ENCODE measurements at places on chromosomes 6 and 20.

DNA sequence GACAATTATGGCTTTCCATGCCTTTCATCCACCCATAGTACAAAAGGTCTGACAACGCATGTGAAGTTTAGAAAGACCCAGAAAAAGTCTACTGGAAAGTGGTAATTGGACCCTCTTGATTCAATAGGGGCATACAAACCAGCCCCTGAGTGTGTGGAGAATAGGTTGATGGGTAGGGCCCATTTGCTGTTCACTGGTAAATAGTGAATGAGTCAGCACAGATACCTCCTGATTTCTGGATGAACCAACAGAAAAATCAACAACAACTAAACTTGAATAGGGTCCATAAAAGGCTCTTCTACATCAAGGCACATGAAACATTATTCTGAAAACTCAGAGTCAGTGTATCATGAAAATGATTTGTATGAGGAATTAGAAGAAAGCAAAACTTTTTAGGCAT, 235.4 kb upstream of the SLC35B3 start:
- DNase-seq = no peak
- no peaks in the 10 kb centered on the region for H3K4me1 ChIP-seq
- H3K27ac ChIP-seq = no peak overlapping the region
- H3K36me3 ChIP-seq = no peaks in the 10 kb centered on the region
- H3K4me3 ChIP-seq = no peak overlapping the region

DNA sequence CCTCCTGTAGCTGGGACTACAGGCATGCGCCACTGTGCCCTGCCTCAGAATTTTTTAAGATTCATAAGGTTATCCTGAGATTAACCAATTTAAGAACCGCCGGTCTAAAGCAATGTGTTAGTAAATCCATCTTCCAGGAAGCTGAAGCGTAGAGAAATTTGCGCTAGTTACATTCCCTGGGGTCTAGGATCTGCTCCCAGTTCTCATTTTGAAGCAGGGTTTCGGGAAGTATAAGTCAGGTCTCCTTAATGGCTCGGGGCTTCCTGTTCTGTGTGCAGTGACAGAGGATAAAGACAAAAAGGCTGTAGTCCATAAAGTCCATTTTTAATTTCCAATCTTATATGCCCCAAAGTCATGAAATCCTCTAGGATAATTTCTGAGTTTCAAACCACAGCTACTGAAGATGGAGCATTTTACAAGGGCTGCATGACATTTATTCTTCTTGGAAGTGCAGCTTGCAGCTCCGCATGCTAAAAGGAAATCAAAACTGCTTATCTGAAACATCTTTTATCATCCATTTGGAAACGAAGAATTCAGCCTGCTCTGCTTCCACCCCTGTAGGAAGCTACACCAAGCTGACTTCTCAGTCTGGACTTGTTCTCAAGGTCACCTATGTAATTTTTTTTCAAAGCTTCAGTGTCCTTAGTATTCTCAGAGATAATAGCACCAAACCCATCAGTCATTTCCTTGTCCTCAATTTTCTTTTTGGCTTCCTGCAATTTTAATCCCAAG, 326.1 kb downstream of the PRL start:
- H3K27ac ChIP-seq = no peak overlapping the region
- no peak overlapping the region for H3K4me3 ChIP-seq
- DNase-seq = no peak
- H3K27me3 ChIP-seq = no peaks in the 10 kb centered on the region
- H3K36me3 ChIP-seq = no peaks in the 10 kb centered on the region

DNA sequence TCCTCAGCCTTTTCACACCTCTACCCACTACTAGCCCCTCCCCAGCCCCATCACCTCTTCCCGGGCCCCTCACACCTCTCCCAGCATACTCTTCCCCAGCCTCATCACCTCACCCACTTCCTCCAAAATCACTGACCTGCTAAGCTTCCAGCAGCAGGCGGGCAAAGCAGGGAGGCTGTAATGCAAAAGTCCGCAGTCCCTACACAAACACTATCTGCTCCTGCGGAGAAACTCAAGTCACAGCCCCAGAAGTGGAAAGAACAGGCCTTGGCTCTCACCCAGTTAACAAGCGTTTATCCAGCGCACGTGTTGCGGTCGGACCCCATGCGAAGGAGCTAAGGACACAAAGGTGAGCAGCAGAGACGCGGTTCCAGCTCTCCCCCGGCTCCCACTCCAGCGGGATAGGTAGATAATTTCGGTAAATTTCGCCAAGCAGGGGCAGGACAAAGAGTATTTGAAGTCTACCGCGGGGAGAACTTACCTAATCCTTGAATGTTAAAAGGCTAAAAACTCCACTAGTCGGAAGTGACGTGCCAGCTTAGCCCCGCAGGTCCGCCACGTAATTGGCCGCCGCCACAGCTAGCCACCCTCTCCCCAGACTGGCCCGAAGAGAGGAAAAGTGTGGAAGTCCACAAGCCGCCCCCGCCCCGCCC, 728 bp upstream of the TRIM39 start:
- H3K27me3 ChIP-seq = no peaks in the 10 kb centered on the region
- H3K36me3 ChIP-seq = peaks cover 20% of the 10 kb centered on the region
- peaks cover 69% of the 10 kb centered on the region for H3K4me1 ChIP-seq
- peak overlapping the region; percentile 94 for H3K27ac ChIP-seq
- DNase-seq = peak; percentile 80

- H3K4me3 ChIP-seq = no peak overlapping the region
- peak; percentile 18 for DNase-seq
- H3K27ac ChIP-seq = peak overlapping the region; percentile 40
- peaks cover 16% of the 10 kb centered on the region for H3K4me1 ChIP-seq
Observed at GRCh38 chr6:34414999-34415858, 10.6 kb downstream of the RPS10 start.

GRCh38 chr6:20918868-20919267, 384.6 kb downstream of the CDKAL1 start:
- H3K4me3 ChIP-seq = no peak overlapping the region
- peaks cover 30% of the 10 kb centered on the region for H3K4me1 ChIP-seq
- H3K27ac ChIP-seq = no peak overlapping the region
- H3K36me3 ChIP-seq = peaks cover 16% of the 10 kb centered on the region

DNA sequence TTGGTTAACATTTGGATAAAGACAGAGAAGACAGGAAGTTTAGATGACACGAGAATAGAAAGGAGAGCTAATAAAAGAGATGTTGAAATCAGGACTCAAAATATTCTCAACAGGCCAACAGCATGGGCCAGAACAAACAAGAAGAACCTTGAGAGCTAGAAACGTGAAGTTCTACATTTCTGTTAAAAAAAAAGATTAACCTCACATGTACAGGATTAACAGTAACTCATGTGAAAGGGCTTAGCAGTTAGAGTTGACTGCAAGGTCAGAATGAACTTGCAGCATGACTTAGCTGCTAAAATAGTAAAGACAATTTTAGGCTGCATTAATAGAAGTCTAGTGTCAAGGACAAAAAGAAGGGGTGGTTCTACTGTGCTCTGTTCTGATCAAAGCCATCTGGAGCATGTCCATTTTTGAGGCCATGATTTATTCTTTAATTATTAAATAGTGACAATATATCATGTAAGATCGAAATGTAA, 331.1 kb upstream of the HSF2 start:
- H3K27me3 ChIP-seq = peaks cover 6% of the 10 kb centered on the region
- H3K4me3 ChIP-seq = no peak overlapping the region
- H3K4me1 ChIP-seq = no peaks in the 10 kb centered on the region
- H3K27ac ChIP-seq = no peak overlapping the region
- H3K36me3 ChIP-seq = no peaks in the 10 kb centered on the region

GRCh38 chr20:57287007-57287880, 20.8 kb upstream of the BMP7 start:
- no peak overlapping the region for H3K4me3 ChIP-seq
- H3K36me3 ChIP-seq = no peaks in the 10 kb centered on the region
- no peak for DNase-seq
- no peak overlapping the region for H3K27ac ChIP-seq
- peaks cover 65% of the 10 kb centered on the region for H3K27me3 ChIP-seq

DNA sequence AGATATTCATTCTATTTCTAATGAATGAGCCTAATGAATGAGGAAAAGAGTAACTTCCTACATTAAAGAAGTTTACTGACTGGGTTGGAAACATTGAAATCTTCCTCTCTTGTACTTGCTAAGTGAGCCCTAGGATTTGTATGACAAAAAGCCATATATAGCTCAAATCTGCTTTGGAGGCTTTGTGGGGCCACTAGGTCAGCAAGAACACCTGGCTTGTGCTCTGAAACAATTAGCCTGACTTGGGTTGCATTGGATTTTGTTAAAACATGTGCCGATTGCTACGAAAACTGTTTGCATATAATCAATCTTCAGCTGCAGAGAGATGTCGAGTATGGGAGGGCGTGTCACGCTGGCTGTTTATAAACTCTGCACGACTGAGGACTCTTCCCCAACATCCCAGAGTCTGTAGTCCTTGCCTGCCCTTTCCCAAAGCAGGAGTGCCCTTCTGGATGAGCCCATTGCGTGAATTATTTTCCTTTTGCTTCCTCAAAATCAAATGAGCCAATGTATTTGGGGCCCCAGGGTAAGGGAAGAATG, 684.8 kb downstream of the DHX35 start:
- DNase-seq = no peak
- H3K27me3 ChIP-seq = no peaks in the 10 kb centered on the region
- no peaks in the 10 kb centered on the region for H3K36me3 ChIP-seq
- H3K4me3 ChIP-seq = no peak overlapping the region

GRCh38 chr6:168632694-168633093, 191.7 kb downstream of the SMOC2 start:
- no peak for DNase-seq
- no peaks in the 10 kb centered on the region for H3K36me3 ChIP-seq
- no peaks in the 10 kb centered on the region for H3K27me3 ChIP-seq
- H3K27ac ChIP-seq = no peak overlapping the region
- no peaks in the 10 kb centered on the region for H3K4me1 ChIP-seq

GRCh38 chr6:47264775-47265184, 44.9 kb downstream of the TNFRSF21 start:
- no peaks in the 10 kb centered on the region for H3K36me3 ChIP-seq
- no peak overlapping the region for H3K4me3 ChIP-seq
- no peaks in the 10 kb centered on the region for H3K4me1 ChIP-seq

DNA sequence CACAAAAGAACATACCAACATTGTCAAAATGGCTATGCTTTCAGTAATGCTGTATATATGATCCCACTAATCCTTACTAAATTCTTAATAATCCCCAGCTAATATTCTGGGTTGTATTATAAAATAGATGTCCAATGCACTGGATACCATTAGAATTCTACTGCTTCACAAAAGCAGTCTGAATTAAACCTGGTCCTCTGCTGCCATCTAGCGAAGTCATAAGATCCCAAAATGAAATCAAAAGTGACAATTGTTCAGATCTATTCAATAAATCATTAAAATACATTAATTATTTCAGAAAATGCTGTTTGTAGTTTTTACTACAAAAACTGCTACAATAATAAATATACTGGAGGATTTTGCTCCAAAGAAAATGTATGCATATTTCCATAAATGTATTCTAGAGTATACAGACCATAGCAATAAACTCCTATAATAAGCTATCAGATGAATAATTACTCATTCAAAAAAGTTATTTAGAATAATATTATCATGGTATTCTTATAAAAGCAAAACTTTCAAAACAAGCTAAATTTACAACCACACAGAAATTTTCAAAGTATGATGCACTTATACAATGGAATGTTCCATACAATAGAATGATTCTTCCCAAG, 92.6 kb downstream of the RNGTT start:
- DNase-seq = peak; percentile 33
- no peaks in the 10 kb centered on the region for H3K27me3 ChIP-seq
- no peak overlapping the region for H3K27ac ChIP-seq
- H3K36me3 ChIP-seq = no peaks in the 10 kb centered on the region
- H3K4me3 ChIP-seq = no peak overlapping the region

DNA sequence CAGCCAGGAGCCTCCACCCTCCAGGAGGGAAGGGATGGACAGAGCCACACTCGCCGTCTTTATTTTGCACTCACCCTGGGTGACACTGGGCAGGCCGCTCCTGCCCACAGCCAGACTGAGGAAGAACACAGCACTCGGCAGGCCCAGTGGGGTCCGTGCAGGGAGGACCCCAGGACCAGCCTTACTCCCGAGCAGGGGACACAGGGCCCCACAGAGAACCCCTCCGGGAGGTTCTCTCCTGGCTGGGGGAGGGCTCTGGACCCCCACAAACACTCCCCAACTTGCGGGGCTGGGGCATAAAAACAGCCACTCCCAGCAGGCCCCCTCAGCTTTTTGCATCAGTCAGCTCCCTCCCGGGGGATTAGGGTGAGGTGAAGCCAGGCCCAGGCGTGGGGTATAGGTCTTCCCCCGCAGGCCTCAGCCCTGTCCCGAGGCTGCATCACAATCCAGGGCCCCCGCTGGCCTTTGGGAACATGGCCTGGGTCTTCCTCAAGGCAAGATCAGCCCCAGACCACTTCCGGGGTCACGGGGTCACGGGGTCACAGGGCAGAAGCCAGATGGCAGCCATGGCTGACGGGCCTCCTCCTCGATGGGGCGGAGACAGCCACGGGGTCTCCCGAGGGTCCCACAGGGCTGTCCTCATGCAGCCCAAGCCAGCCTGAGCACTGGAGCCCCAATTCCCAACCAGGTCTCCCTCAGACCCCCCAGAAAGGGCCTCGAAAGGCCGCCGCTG, 3.2 kb downstream of the TNFRSF6B start:
- peaks cover 12% of the 10 kb centered on the region for H3K4me1 ChIP-seq
- H3K36me3 ChIP-seq = no peaks in the 10 kb centered on the region
- no peaks in the 10 kb centered on the region for H3K27me3 ChIP-seq
- no peak for DNase-seq
- peak overlapping the region; percentile 73 for H3K27ac ChIP-seq

DNA sequence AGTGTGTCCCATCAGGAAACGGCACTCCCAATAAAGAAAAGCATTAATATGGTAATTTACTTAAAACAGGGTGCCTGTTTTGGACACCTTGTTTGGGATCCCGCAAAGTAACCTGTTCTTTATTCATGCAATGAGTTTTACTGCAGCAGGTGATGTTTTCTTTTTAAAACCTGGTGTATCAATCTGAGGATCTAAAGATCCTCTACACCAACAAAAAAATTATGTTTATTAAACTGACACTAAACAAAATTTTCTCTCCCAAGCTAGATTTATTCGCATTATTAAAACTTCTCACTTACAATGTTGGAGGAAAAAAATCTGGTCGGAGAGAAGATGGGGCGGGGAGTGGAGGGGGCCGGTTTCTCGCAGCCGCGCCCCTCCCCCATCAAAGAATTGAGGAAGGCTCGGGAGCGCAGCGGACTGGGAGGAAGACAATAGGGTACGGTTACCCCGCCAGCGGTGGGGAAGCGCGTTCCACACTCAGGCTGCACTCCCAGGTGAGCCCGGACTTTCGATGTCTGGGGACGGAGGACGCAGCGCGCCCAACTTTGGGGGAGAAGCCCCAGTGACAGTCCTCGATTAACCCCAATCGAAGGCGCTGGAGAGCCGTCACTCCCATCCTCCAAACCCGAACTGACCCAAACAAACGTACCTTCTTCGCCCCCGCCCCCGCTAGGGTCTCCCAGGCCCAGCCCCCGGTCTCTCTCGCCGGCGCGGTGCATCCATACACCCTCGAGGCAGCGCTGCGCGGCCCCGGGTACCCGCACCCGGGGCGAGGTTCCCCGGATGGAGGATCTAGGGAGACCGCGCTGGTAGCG, 1.3 kb downstream of the CD24 start:
- peaks cover 53% of the 10 kb centered on the region for H3K27me3 ChIP-seq
- H3K27ac ChIP-seq = no peak overlapping the region
- peak; percentile 3 for DNase-seq
